ENCODE measurements at places on chromosomes 3 and 15. TPM values are rescaled to one million over a fixed set of nuclear protein-coding genes. Genes with fewer than 3 reads are reported as not detected.

- no peak overlapping the region for H3K27ac ChIP-seq
- H3K4me3 ChIP-seq: no peak overlapping the region
- no peaks in the 10 kb centered on the region for H3K4me1 ChIP-seq
- no peak for DNase-seq
Observed at GRCh38 chr3:43629741-43630140, 7.9 kb upstream of the ANO10 start.

- no peak overlapping the region for H3K4me3 ChIP-seq
- H3K4me1 ChIP-seq: no peaks in the 10 kb centered on the region
- no peak for DNase-seq
- H3K27ac ChIP-seq: no peak overlapping the region
- H3K36me3 ChIP-seq: peaks cover 8% of the 10 kb centered on the region
Observed at GRCh38 chr15:36644191-36644896, 64.9 kb downstream of the CDIN1 start.

GRCh38 chr3:13780432-13781176 is 99.3 kb downstream of the WNT7A start:
- no peak for DNase-seq
- H3K4me3 ChIP-seq: no peak overlapping the region
- peaks cover 11% of the 10 kb centered on the region for H3K4me1 ChIP-seq

- no peaks in the 10 kb centered on the region for H3K27me3 ChIP-seq
- peak overlapping the region; percentile 54 for H3K27ac ChIP-seq
- peaks cover 32% of the 10 kb centered on the region for H3K4me1 ChIP-seq
- H3K4me3 ChIP-seq: no peak overlapping the region
Observed at GRCh38 chr3:43478118-43478785, 143.6 kb downstream of the ANO10 start.

DNA sequence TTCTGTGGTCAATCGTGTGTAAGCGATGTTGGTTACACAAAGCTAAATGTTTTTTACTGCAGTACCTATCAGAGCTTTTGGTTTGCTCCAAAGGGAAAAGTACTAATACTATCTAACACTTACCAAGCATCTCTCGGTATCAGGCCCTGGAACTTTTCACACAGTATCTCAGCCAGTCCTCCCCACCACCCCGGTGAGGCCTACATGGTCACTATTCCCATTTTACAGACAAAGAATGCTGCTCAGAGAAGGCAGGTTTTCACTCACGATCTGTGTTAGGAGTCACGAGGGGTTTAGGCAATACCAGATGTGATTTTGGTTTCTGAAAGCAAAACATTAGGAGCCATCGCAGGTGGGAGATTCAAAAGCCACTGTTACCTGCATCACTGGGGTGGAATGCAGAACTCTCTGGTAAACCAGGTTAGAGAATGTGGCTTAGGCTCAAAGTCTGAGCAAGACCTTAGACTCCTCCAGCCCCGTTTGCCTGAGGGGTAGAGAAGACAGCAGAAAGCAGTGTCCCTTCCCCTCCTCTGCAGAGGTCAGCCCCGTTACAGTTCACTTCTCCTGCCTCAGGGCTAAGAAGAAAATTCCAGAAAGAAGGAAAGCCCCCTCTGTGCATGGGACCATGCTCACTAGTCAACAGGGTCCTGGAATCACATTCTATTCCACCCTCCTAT is 57.2 kb downstream of the XXYLT1 start:
- DNase-seq: no peak
- no peaks in the 10 kb centered on the region for H3K27me3 ChIP-seq
- no peak overlapping the region for H3K4me3 ChIP-seq
- H3K36me3 ChIP-seq: no peaks in the 10 kb centered on the region
- peaks cover 28% of the 10 kb centered on the region for H3K4me1 ChIP-seq

DNA sequence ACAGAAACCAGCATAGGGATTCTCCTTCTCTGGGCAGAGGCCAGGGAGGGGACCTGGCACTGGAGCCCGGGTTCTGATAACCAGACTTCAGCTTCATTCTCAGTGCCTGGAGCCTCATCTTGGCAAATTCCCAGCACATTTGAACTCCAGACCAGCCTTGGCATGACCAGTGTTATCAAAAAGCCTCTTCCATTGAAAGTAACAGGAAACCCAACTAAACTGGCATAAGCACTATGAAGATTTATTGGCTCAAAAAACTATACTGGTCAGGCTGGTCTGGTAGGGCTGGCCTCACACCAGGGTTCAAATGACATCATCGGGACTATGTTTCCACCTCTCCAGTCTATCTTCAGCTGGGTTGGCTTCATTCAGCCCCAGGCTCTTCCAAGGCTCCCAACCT is 48.1 kb upstream of the THUMPD3 start:
- DNase-seq: no peak
- H3K36me3 ChIP-seq: no peaks in the 10 kb centered on the region
- H3K27me3 ChIP-seq: no peaks in the 10 kb centered on the region
- H3K4me3 ChIP-seq: no peak overlapping the region
- H3K27ac ChIP-seq: no peak overlapping the region
- no peaks in the 10 kb centered on the region for H3K4me1 ChIP-seq

GRCh38 chr3:160150066-160150465 is 75.2 kb upstream of the C3orf80 start:
- no peaks in the 10 kb centered on the region for H3K4me1 ChIP-seq
- peaks cover 5% of the 10 kb centered on the region for H3K27me3 ChIP-seq
- H3K36me3 ChIP-seq: no peaks in the 10 kb centered on the region
- no peak overlapping the region for H3K4me3 ChIP-seq

DNA sequence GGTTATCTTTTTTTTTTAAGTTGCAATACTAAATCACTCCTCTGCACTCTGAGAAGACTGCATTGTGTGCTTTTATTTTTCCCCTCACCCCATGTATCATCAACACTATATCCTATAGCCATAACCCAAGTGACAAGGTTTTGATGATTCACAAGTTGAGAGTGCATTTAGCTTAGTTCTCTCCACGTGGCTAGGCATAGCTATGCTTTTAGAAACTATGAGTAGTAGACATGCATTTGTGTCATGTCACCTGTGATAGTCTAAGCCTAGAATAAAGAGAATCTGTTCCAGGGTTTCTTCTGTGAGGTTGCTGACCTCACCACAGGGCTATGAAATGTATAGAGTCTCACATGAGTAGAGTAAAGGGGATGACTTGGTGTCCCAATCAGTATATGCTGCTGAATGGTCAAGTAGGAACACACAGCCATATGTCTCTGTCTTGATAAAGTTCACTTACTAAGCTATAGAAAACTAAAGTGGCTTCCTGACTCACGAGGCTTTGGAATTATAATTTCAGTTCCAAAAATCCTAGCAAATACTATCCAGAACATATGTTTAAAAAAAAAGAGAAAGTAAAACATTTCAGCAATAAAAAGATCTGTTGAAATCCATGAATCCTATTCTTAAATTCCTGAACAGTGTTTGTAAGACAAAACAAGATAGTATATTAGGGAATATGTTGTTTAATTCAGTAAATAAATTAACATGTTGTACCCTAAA is 206.3 kb downstream of the LSAMP start:
- H3K4me3 ChIP-seq: no peak overlapping the region
- no peaks in the 10 kb centered on the region for H3K27me3 ChIP-seq
- DNase-seq: no peak
- H3K36me3 ChIP-seq: no peaks in the 10 kb centered on the region

GRCh38 chr15:59245559-59245958 is 38.9 kb downstream of the LDHAL6B start:
- DNase-seq: no peak
- H3K27me3 ChIP-seq: no peaks in the 10 kb centered on the region
- H3K4me1 ChIP-seq: peaks cover 27% of the 10 kb centered on the region
- no peaks in the 10 kb centered on the region for H3K36me3 ChIP-seq

DNA sequence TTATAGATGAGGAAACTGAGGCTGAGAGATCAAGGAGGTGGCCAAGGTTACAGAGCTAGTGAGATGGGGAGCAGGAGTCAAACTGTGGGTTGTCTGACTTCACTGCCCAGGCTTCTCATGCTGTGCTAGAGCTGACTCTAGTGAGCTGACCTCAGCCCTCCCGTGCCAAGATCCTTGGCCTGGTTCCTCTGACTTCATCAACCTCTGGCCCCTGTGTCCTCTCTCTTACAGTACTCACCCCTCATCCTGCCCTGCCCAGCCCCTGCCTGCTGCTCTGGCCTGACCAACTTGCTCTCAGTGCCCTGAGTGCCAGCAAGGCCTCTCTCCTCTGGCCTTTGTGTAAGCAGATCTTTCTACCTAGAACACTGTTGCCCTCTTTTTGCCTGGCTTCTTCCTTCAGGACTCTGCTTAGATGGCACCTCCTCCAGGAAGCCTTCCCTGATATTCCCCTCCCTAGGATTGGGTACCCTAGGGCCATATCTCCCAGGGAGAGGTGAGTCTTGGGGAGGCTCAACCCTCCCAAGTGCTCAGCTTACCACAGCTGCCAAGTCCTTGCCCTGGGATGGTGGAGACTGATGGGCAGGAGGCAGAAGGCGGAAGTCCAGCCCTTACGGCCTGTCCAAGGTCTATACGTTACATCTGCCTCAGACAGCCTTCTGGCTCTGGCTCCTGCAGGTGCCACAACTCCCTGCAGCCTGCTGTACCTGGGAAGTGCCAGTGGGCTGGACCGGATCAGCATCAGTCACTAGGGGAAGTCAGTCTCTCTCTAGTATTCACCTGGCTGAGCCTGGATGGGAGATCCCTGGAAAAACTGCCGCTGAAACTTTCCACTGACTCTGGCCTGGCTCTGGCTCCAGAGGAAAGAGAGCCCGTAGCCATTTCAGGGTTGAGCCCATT is 36.3 kb upstream of the FAM107A start:
- H3K27me3 ChIP-seq: no peaks in the 10 kb centered on the region
- no peaks in the 10 kb centered on the region for H3K36me3 ChIP-seq
- DNase-seq: no peak
- peaks cover 42% of the 10 kb centered on the region for H3K4me1 ChIP-seq
- H3K4me3 ChIP-seq: no peak overlapping the region

DNA sequence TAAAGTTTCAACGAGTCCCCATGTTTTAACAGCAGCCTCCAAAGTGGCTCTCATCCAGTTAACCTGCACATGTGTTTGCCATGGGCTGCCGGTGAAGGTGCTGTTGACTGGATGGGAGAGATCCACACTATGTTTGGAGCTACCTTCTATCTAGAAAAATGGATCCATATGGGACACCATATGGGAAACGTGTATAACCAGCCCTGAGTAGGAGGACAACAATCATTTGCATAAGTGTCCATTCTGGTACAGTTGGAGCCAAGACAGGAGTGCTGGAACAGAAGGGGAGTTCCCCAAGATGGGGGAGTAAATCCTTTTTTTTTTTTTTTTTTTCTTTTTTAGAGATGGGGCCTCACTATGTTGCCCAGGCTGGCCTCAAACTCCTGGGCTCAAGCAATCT is 36.6 kb downstream of the MKRN2 start:
- peaks cover 51% of the 10 kb centered on the region for H3K4me1 ChIP-seq
- no peak overlapping the region for H3K27ac ChIP-seq
- H3K36me3 ChIP-seq: peaks cover 60% of the 10 kb centered on the region
- DNase-seq: no peak
- no peak overlapping the region for H3K4me3 ChIP-seq

- H3K4me1 ChIP-seq: peaks cover 9% of the 10 kb centered on the region
- no peak overlapping the region for H3K4me3 ChIP-seq
- no peaks in the 10 kb centered on the region for H3K27me3 ChIP-seq
- no peak for DNase-seq
Observed at GRCh38 chr3:187062526-187063177, 76.6 kb downstream of the RPL39L start.

GRCh38 chr3:124149771-124150170 is 157.8 kb upstream of the ROPN1 start:
- H3K4me1 ChIP-seq: no peaks in the 10 kb centered on the region
- no peak overlapping the region for H3K4me3 ChIP-seq
- no peak for DNase-seq
- no peak overlapping the region for H3K27ac ChIP-seq
- H3K27me3 ChIP-seq: no peaks in the 10 kb centered on the region

- no peak overlapping the region for H3K4me3 ChIP-seq
- no peak for DNase-seq
- peaks cover 3% of the 10 kb centered on the region for H3K36me3 ChIP-seq
- H3K27ac ChIP-seq: no peak overlapping the region
- peaks cover 9% of the 10 kb centered on the region for H3K4me1 ChIP-seq
Observed at GRCh38 chr3:9452417-9452816, 55.0 kb downstream of the SETD5 start.

- no peaks in the 10 kb centered on the region for H3K36me3 ChIP-seq
- H3K27me3 ChIP-seq: no peaks in the 10 kb centered on the region
- no peaks in the 10 kb centered on the region for H3K4me1 ChIP-seq
Observed at GRCh38 chr3:33758281-33758680, 40.1 kb upstream of the PDCD6IP start.

- no peak overlapping the region for H3K4me3 ChIP-seq
- no peaks in the 10 kb centered on the region for H3K36me3 ChIP-seq
- no peak for DNase-seq
- peak overlapping the region; percentile 83 for H3K27ac ChIP-seq
Observed at GRCh38 chr15:66655511-66655910, 46.5 kb upstream of the SMAD6 start.

DNA sequence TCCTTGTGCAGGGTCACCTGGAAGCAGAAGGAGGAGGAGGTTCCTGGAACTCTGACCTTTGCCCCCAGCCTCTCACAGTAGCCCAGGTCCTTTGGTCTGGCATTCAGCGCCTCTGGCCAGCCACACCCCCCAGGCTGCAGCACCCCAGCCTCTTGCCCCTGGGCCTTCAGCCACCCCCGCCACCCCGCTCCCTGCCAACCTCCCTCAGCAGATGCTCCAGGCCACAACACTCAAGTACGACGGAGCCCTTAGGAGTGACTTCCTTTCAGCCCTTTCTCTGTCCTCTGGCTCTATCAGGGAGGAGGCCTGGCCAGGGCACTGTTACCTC is 45.2 kb downstream of the GRIP2 start:
- H3K27ac ChIP-seq: no peak overlapping the region
- peaks cover 3% of the 10 kb centered on the region for H3K27me3 ChIP-seq
- H3K4me3 ChIP-seq: no peak overlapping the region
- no peak for DNase-seq
- peaks cover 89% of the 10 kb centered on the region for H3K36me3 ChIP-seq

DNA sequence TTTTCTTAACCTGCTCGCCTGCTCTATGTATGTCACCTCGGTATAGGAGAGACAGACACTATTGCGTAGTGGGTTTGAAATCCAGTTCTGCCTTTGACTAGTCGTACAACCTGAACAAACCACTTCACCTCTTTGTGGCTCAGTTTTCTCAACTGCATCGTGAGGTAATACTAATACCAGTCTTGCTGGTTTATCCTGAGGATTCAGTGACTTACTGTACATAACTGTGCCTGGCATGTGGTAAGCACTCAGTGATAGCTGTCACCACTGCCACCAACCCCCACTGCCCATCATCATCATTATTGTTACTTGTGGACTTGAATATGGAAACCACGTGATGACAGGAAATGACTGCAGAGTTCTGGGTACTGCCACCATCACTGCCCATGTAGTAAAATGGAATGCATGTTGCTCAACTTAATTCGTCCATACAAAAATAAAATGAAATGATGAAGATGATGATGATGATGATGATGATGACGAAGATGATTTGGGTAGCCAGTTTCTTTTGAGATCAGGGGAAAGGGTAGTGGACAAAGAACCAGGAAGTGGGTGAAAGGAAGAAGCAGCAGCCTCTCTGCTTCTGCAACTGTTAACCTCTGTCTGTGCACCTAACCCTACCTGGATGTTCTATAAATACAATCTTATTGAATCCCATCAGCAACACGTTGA is 228.1 kb downstream of the FEZF2 start:
- DNase-seq: no peak
- H3K27me3 ChIP-seq: no peaks in the 10 kb centered on the region
- H3K4me3 ChIP-seq: no peak overlapping the region
- H3K36me3 ChIP-seq: no peaks in the 10 kb centered on the region

Gene PRR23E
- polyA plus RNA-seq: not detected

Gene TGM4
- polyA plus RNA-seq: not detected

Gene FAM107A
- 47.7 TPM for polyA plus RNA-seq

Gene IL17RD
- 1.3 TPM for polyA plus RNA-seq

Gene RHCG
- polyA plus RNA-seq: 1.9 TPM

Gene MYL3
- 7,541 TPM for polyA plus RNA-seq

Gene UCN2
- 0.06 TPM for polyA plus RNA-seq

Gene PODXL2
- polyA plus RNA-seq: 2.2 TPM

Gene CKMT1A
- polyA plus RNA-seq: 0.22 TPM

Gene CNOT10
- polyA plus RNA-seq: 13.6 TPM

Gene SLC35G2
- 5.6 TPM for polyA plus RNA-seq

Gene CFAP44
- 1.6 TPM for polyA plus RNA-seq

Gene CA12
- 0.67 TPM for polyA plus RNA-seq
